ENCODE measurements at places on chromosomes 5 and 9. TPM values are rescaled to one million over a fixed set of nuclear protein-coding genes. Genes with fewer than 3 reads are reported as not detected.

GRCh38 chr9:36970007-36970888, 63.8 kb downstream of the PAX5 start:
- H3K4me3 ChIP-seq: no peak overlapping the region
- H3K27ac ChIP-seq: no peak overlapping the region
- H3K36me3 ChIP-seq: no peaks in the 10 kb centered on the region
- DNase-seq: no peak

- DNase-seq: no peak
- no peaks in the 10 kb centered on the region for H3K36me3 ChIP-seq
- no peak overlapping the region for H3K4me3 ChIP-seq
Observed at GRCh38 chr5:111232311-111233051, 8.3 kb downstream of the CAMK4 start.

Gene IL3
- total RNA-seq: not detected

Gene SLCO4C1
- 2.1 TPM for total RNA-seq

DNA sequence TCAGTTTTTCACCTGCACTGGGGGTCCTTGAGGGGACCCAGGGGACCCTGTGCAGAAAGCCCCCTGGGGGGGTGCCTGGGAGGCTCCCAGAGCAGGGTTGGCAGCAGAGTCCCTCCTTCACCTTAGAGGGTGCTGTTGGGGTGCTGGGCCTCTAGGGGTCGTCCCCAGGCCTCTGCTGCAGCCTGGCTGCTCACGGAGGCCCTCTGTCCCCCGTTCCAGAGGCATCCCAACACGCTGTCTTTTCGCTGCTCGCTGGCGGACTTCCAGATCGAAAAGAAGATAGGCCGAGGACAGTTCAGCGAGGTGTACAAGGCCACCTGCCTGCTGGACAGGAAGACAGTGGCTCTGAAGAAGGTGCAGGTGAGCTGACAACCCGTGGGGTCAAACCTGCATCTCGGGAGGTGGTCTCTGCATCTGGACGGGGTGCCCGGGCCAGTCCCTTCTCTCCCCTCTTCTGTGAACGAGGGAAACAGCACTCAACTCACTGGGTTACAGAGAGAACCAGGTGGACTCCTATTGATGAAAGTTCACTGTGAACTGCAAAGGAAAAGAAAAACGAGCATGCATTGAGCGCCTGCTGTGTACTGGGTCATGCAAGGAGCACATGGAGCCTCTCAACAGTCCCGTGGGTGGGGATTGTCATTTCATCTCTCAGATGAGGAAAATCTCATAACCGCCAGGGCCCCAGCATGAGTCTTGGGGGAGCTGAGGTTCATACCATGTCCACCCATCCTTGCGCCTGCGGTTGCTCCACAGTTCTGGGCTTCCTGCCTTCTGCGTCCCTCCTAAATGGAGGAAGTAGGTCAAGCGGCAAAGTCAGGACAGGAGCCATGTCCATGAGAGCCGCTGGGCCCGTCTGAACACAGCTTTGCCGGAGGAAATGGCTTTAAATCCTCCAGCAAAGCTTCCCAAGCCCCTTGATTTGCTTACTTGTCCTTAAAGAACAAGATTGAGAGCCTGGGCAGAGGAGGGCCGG, 54.8 kb downstream of the NEK6 start:
- no peak for DNase-seq
- no peaks in the 10 kb centered on the region for H3K36me3 ChIP-seq
- H3K27ac ChIP-seq: no peak overlapping the region
- no peak overlapping the region for H3K4me3 ChIP-seq
- H3K4me1 ChIP-seq: no peaks in the 10 kb centered on the region

Gene PLPP7
- total RNA-seq: 23.9 TPM

- DNase-seq: peak; percentile 45
- H3K4me3 ChIP-seq: peak within 1 kb of the TSS; percentile 60
- peaks cover 11% of the 10 kb centered on the region for H3K4me1 ChIP-seq
- H3K27ac ChIP-seq: peak within 1 kb of the TSS; percentile 63
Observed at GRCh38 chr5:83471405-83472212, at the start of gene VCAN. TSS of gene VCAN (plus strand) at chr5:83471744. CDS start at chr5:83483519, 11,775 bp downstream.

DNA sequence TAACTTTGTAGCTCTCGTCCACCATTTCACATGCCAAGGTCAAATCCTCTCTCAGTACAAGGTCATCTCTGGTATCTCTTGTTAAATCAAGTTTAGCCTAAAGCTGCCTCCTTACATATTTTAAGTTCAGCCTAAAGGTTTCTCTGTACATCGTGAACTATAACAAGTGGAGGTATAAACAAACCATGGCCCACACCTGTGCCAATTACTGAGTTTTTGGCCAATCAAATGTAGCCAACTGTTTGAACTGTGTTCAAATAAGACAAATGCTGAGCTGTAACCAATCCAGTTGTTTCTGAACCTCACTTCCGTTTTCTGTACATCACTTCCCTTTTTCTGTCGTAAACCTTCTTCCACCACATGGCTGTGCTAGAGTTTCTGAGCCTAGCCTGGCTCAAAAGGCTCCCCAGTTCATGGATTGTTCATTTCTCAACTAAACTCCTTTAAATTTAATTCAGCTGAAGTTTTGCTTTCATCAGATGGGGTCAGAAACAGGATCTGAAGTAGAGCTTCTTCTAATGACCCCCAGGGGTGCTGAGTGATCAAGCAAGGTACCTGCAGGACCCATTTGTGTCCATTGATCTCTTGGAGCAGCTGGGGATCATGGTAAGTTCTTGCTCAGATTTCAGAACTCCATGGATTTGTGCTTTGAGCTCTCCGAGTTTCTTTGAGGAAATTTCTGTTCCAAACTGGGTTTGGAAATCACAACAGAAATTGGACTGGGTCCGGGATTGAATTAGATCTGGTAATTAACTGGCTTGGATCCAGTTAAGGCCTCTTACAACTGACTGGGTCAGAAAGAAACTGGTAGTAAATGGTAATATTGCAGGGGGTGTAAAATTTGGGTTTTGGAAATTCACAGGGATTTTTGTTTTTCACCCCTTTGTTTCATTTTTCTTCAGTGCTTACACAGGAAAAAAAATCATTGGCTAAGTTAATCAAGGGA, 11.0 kb upstream of the NANS start:
- no peaks in the 10 kb centered on the region for H3K36me3 ChIP-seq
- DNase-seq: no peak
- no peak overlapping the region for H3K4me3 ChIP-seq
- no peaks in the 10 kb centered on the region for H3K27me3 ChIP-seq

Gene ITGA1
- total RNA-seq: 8.1 TPM

DNA sequence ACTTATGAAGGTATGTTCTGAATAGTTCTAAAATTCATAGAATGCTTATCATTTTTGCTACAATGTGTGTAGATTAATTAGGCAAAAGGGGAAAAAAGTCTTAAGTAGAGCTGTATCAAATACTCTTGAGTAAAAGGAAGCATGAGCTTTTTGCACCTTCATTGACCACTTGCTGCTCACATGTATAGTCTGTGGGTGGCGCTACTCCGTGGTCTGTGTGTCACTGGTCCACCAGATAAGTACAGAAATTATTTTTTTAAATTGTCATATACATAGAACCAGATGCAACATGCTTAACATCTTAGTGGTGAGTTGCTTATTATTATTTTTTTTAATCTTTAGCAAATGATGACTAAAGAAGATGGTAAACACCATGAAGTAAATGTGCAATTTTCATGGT, 130.2 kb downstream of the MAN2A1 start:
- no peak overlapping the region for H3K27ac ChIP-seq
- no peaks in the 10 kb centered on the region for H3K4me1 ChIP-seq
- H3K4me3 ChIP-seq: no peak overlapping the region
- no peak for DNase-seq

- no peaks in the 10 kb centered on the region for H3K36me3 ChIP-seq
- H3K4me1 ChIP-seq: no peaks in the 10 kb centered on the region
- no peak for DNase-seq
- no peak overlapping the region for H3K27ac ChIP-seq
- H3K27me3 ChIP-seq: no peaks in the 10 kb centered on the region
- no peak overlapping the region for H3K4me3 ChIP-seq
Observed at GRCh38 chr5:54194318-54194717, 116.1 kb downstream of the ARL15 start.

- no peak overlapping the region for H3K4me3 ChIP-seq
- no peaks in the 10 kb centered on the region for H3K36me3 ChIP-seq
- DNase-seq: no peak
- H3K27me3 ChIP-seq: no peaks in the 10 kb centered on the region
- peak overlapping the region; percentile 83 for H3K27ac ChIP-seq
Observed at GRCh38 chr5:139869042-139869790, 73.6 kb downstream of the PSD2 start.

DNA sequence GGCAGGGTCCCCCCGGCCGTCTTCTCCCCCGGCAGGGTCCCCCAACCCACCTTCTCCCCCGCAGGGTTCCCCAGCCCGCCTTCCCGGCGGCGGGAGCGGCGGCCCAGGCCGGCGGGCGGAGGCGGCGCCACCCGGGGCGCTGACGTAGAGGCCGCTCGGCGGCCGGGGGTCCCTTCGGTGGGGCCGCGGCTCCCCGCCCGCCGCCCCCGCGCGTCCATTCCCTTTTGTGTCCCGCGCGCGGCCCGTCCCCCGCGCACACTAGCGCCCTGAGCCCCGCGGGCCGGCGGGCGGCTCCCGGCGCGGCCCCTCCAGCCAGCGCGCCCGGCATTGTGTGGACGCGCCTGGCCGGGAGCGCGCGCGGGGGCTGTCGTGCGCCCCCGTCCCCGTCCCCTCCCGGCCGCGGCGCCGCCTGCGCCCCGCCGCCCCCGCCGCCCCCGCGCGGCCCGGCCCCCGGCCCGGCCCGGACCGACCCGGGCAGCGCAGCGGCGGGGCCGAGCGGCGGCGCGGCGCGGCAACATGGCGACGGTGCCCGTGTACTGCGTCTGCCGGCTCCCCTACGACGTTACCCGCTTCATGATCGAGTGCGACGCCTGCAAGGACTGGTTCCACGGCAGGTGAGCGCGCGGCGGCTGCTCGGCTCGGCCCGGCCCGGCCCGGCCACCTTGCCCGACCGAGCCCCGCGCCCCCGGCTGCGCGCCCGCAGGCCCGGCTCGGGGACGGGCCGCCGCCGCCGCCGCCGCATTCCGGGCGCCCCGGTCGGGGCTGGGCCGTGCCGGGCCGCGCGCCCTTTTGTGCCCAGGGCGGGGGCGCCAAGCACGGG, at the start of gene PHF2:
Gene PHF2 (plus strand): TSS at position 327 of the 820 bp plus-strand sequence. CDS start 190 bp downstream, at position 517.
- H3K4me3 ChIP-seq: peak within 1 kb of the TSS; percentile 74
- peak; percentile 20 for DNase-seq
- H3K27ac ChIP-seq: peak within 1 kb of the TSS; percentile 91
- H3K4me1 ChIP-seq: peaks cover 20% of the 10 kb centered on the region
- H3K36me3 ChIP-seq: no peaks in the 10 kb centered on the region

DNA sequence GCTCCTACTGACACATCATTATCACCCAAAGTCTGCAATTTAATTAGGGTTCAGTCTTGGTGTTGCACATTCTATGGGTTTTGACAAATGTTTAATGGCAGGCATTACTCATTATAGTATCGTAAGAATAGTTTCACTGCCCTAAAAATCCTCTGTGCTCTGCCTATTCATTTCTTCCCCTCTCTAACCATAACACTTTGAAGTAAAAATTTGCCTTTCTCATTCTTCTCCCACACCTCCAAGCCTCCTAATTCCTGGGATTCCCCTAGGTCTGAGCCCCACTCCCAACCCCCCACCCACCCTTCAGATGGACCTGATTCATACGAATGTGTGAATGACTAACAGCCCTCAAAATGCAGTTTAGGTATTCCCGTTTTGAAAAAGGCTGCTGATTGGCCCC, 18.4 kb downstream of the ENC1 start:
- DNase-seq: no peak
- no peaks in the 10 kb centered on the region for H3K36me3 ChIP-seq
- H3K4me1 ChIP-seq: peaks cover 8% of the 10 kb centered on the region
- H3K27me3 ChIP-seq: no peaks in the 10 kb centered on the region
- H3K27ac ChIP-seq: peak overlapping the region; percentile 24

DNA sequence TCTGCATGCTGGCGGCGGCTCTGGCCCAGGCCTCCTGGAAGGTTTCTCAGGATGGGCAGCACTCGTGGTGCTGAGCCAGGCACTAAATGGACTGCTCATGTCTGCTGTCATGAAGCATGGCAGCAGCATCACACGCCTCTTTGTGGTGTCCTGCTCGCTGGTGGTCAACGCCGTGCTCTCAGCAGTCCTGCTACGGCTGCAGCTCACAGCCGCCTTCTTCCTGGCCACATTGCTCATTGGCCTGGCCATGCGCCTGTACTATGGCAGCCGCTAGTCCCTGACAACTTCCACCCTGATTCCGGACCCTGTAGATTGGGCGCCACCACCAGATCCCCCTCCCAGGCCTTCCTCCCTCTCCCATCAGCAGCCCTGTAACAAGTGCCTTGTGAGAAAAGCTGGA, 3.2 kb downstream of the SLC35A4 start:
- no peaks in the 10 kb centered on the region for H3K36me3 ChIP-seq
- H3K27ac ChIP-seq: no peak overlapping the region
- no peaks in the 10 kb centered on the region for H3K27me3 ChIP-seq

- no peak overlapping the region for H3K4me3 ChIP-seq
- H3K27me3 ChIP-seq: no peaks in the 10 kb centered on the region
- peaks cover 12% of the 10 kb centered on the region for H3K4me1 ChIP-seq
Observed at GRCh38 chr9:127633216-127633862, 21.3 kb downstream of the STXBP1 start.

GRCh38 chr5:123681061-123681460, 169.1 kb downstream of the CSNK1G3 start:
- no peaks in the 10 kb centered on the region for H3K36me3 ChIP-seq
- no peak overlapping the region for H3K27ac ChIP-seq

DNA sequence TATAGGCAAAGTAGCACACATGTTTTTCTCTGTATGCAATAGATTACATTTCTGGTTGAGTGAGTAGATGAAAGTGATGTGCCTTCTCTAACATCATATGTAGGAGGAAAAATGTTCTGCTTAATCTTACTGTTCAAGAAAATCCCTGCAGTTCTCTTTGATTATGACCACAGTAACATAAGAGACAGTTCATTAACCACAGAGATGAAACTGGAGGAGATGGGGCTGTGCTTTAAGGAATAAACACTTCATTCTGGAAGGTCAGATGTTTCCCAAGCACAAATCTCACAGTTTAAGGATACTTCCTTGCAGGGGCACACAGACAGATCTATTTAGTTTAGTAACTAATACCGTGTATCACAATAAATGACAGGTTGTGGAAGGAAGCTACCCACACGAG, 150.2 kb downstream of the SEMA5A start:
- no peak overlapping the region for H3K4me3 ChIP-seq
- no peak overlapping the region for H3K27ac ChIP-seq
- H3K36me3 ChIP-seq: no peaks in the 10 kb centered on the region
- no peaks in the 10 kb centered on the region for H3K4me1 ChIP-seq
- H3K27me3 ChIP-seq: no peaks in the 10 kb centered on the region

Gene SV2C
- 0.56 TPM for total RNA-seq

DNA sequence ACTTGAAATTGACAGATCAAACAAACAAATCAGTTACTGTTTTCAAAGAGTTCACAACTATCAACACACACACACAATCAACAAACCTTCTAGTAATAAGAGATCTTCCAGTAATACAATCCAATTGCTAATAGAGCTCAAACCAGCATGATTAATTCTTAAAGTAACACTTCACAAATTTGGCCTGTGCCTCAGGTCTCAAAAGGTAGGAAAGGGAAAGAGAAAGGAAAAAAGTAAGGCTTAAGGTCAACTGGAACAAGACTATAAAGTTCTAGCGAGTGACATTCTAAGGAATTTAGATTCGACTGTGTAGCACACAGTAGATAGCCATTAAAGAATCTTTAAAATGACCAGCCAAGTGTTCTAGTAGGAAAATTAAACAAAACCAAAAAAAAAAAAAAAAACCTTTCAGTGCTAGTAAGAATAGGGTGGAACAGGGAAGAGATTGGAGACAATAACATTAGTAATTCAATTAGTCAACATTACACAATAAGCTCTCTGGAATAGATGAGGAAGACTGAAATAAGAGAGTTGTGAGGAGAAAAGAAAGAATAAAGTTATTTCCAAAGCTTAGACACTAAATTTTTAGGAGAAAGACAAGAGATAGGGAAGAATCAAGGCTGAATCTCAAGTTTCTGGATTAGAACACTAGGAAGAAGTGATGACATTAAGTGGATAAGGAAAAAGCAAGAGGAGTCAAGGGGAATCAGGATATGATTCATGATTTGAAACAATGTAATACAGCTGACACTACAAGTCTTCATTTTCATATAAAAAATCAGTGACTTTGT, 86.1 kb downstream of the FBXL17 start:
- no peaks in the 10 kb centered on the region for H3K27me3 ChIP-seq
- no peak for DNase-seq
- H3K36me3 ChIP-seq: no peaks in the 10 kb centered on the region
